Stimulated activated effector memory CD8-positive, alpha-beta T cell treated with anti-CD3 and anti-CD28 coated beads, Interleukin-12 subunit alpha, Interleukin-12 subunit beta, amount 100 ng/mL, for 72 hours (primary cell): ENCODE measurements at places on chromosomes 12 and 14.

GRCh38 chr12:76272287-76272686, 75.9 kb downstream of the BBS10 start:
- DNase-seq = no peak

- DNase-seq = no peak
These were observed 17.4 kb downstream of the SDSL start for GRCh38 chr12:113439606-113440030.

DNA sequence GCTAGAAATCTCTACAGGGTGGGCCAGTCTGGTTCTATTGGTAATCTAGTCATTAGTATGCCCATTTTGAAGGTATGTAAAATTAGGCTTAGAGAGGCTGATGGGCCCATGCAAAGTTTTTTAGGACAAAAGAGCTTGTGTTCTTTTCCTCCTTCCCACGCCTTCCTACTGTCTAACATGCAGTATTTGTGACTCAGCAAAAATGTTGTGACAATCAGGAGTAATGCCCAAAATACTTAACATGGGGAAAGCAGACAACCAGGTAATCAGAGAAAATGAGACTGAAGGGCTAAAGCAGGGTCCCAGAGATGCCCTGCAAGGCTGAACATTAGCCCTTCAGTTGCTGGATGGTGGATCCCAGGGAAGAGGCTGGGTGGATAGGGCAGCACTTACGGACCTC, 437.9 kb downstream of the BCL11B start:
- no peak for DNase-seq

DNA sequence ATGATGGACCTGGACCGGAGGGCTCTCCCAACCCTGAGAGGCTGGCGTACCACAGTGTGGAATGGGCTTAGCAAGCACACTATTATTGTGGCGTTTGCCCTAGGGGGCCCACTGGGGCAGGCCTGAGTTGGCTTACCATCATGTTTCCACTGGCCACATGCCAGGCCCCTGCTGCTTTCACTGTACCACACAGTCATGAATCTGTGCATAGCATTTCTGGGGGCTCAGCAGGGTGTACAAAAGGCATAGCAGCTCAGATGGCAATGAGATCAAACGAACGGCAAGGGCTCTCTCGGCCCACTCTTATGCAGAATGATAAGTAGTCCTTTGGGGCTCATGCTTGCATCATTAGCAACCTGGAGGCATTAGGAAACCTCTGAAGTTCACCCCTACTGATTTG, 137.0 kb upstream of the HIF1A start:
- no peak for DNase-seq

DNA sequence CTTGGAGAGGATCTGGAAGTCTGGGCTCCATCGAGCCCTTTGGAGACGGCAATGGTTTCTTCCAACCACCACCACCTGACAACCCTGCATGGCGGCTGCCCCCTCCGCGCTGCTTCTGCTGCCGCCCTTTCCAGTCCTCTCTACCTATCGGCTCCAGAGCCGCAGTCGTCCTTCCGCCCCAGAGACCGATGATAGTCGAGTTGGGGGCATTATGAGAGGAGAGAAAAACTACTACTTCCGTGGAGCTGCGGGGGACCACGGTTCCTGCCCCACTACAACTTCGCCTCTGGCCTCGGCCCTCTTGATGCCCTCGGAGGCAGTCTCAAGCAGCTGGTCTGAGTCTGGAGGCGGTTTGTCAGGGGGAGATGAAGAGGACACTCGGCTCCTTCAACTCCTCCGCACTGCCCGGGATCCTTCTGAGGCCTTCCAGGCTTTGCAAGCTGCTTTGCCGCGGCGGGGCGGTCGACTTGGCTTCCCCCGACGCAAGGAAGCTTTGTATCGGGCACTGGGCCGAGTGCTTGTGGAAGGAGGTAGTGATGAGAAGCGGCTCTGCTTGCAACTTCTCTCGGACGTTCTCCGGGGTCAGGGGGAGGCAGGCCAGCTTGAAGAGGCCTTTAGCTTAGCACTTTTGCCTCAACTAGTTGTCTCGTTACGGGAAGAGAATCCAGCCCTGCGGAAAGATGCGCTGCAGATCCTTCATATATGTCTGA, 499 bp downstream of the TOGARAM1 start:
- no peak for DNase-seq
